NCI-H1436 (cell line): ENCODE measurements at places on chromosomes 1 and 21.

- DNase-seq, result no peak
Observed at GRCh38 chr1:246081856-246082668, 425.0 kb downstream of the SMYD3 start.

GRCh38 chr1:226619031-226619430 lies 70.5 kb downstream of the STUM start:
- no peak for DNase-seq

- DNase-seq, result no peak
Observed at GRCh38 chr21:41666641-41667081, 100.2 kb downstream of the RIPK4 start.

- DNase-seq, result no peak
Observed at GRCh38 chr21:38178653-38179470, 77.9 kb upstream of the KCNJ15 start.

- no peak for DNase-seq
Observed at GRCh38 chr1:152188673-152189591, 29.9 kb upstream of the RPTN start.

GRCh38 chr1:204746838-204747442 lies 61.4 kb upstream of the LRRN2 start:
- DNase-seq, result peak; percentile 63

DNA sequence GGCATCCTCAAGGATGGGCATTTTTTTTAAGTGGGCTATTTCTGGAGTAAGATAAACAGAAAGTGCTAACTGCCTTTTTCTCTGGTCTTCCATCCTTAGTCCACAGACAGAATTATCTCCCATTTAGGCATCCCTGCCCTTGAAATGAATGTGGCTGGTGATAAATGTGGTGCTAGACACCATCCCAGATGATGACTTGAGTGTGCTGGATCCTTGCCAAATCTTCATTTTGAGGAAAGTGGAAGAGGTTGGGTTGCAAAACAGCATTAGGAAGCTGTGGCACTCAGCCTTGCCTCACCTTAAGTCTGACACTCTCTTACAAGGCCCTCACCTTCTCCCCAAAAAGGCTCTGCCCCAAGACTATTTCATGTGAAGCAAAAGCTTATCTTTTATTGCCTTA lies 19.2 kb downstream of the MAB21L3 start:
- DNase-seq, result no peak

GRCh38 chr1:107952989-107953388 lies 12.0 kb downstream of the VAV3 start:
- DNase-seq, result no peak

- no peak for DNase-seq
Observed at GRCh38 chr21:33846141-33846540, 69.5 kb downstream of the ATP5PO start.

DNA sequence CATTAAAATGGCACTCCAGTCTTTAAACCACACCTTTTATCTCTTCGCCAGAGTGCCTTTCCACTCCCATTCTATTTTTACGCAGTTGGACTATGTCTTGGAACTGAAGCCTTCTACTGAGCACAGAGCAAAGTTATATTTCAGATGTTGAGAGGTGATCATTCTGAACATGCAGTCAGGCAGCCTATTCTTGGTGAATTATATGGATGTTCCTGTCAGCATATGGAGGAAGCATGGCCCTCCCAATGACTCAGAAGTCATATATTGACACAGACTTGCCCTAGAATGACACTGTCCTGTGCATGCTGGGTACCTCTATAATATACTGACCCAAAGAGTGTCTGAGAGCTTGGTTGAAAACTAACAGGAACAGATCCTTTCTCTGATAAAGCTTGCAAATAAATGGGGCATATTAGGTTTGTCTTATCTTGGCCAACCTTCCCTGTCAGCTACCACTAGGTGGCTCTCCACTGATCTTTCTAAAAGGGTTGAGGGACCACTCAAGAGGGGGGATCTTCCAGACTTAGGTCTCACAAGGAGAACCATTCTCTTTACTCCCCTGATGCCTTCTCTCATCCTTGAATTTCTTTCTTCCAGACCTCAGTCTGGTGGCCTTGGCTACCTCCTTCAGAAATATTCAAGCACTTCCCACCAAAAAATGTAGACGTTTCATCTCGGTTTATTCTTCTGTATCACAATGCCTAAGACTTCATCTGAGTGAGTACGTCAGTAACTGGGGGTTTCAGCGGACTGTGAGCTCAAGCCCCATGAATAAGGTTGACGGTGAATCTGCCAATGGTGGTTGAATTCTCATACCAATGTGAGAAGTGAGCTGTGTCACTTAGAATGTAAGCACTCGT lies 11.8 kb upstream of the ALG14 start:
- peak; percentile 32 for DNase-seq

DNA sequence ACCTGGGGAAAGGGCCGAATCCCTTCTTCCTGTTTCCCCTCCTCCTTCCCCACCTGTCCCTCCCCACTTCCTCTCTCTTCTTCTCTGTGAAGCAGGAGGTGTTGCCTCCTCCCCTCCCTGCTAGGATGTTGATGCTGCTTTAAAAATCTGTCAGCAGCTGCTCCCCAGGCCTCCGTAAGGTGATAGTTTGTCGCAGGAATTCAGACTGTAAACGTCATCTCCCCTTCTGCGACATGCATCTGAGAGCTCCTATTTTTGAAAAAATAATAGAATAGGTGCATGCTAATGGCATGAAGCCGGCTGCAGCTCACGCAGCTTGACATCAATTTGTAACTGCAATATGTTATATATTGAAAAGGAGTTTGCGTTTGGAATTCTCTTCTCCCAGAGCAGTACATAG lies 70.1 kb downstream of the KAZN start:
- DNase-seq, result no peak

DNA sequence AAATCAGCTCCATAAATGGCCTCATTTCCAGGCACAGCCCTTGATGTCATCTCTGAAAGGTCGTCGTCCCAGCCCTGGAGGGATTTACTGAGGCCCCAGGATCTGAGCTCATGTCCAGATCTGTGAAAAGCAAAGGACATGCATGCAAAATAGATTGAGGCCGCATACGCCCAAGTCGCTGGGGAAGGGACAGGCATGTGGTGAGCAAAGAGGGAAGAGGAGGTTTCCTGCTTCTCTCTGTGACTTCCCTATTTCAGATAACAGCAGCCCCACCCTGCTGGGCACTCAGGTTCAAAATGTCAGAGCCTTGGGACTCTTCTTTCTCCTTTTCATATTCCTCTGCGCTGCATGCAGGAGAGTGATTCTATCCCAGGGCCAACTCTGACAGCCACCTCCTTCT lies 197.2 kb downstream of the ADSS2 start:
- DNase-seq, result no peak

DNA sequence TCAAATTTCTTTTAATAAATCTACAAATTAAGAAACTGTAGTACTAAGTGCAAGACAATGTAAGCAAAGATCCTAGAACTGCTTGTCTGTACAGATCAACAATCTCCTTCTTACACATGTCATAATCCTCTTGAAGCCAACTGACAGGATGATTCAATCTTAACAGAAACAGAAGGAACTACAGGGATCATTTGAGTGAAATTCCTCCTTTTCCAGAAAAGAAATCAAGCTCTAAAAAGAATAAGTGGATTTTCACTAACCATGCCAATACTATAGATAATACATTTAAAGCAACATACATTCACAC lies 53.2 kb downstream of the RAB3GAP2 start:
- no peak for DNase-seq

- DNase-seq, result no peak
Observed at GRCh38 chr1:231581859-231582258, 44.7 kb upstream of the DISC1 start.

DNA sequence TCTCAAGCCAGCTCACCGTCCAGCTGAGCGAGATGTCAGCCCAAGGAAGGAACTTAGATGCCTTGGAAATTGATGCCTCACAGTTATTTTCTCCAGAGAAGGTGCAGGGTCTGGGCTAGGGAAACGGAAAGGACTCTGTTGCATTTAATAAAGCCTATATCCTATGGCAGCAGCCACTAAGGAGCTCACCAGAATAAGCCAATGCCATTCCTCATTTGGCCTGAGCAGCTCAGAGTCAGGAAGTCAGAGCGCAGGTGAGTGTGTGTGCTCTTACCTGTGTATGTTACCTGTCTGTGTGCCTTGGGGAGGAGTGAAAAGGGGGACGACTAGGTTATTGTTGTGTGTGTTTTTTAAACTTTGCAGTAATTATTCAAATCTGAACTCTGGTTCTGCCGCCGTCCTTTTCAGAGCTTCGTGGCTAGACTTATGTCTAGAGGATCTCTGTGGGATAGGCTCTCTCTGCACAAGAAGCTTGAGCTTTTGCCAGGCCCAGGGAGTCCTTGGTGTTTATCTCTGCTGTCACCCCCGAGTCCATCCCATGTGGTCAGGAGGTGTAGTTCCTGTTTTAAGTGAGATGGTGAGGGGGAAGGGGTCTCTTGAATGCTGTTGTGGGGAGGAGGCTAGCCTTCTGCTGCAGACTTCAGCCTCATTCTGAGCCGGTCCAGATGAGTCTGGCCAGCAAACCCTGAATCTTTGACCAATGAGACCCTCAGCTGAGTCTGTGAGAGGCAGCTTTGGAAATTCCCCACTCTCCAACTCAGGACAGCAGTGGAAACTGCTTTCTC lies 2.4 kb downstream of the TMCC2 start:
- no peak for DNase-seq

GRCh38 chr1:94362466-94363058 lies 55.6 kb upstream of the ABCD3 start:
- no peak for DNase-seq

GRCh38 chr1:205934788-205935187 lies 8.5 kb downstream of the SLC26A9 start:
- no peak for DNase-seq

DNA sequence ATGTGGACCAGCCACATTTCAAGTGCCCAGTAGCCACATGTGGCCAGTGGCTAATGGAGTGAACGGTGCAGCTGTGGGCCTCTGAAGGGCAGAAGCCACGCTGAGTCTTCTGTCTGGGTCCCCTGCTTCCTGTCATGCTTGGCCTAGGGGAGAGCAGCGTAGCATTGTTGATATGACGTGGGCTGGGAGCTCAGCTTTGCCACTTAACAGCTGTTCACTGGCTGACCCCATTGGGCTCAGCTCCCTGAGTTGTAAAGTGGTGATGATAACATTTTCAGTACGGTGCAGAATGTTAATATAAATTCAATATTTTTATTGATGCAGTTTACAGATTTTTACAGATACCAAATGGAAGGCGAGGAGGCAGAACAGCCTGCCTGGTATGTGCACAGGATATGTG lies 4.5 kb downstream of the PODN start:
- DNase-seq, result no peak

- no peak for DNase-seq
Observed at GRCh38 chr1:77659879-77660593, 22.4 kb downstream of the ZZZ3 start.

GRCh38 chr1:25952841-25953401 lies 44.9 kb downstream of the PAFAH2 start:
- no peak for DNase-seq

GRCh38 chr1:234396092-234396491 lies 22.8 kb downstream of the COA6 start:
- DNase-seq, result no peak

GRCh38 chr1:178797590-178797989 lies 72.5 kb downstream of the RALGPS2 start:
- DNase-seq, result no peak

GRCh38 chr1:180603223-180603849 lies 28.5 kb upstream of the XPR1 start:
- DNase-seq, result no peak

- DNase-seq, result no peak
Observed at GRCh38 chr1:160813215-160813614, 17.2 kb downstream of the LY9 start.

DNA sequence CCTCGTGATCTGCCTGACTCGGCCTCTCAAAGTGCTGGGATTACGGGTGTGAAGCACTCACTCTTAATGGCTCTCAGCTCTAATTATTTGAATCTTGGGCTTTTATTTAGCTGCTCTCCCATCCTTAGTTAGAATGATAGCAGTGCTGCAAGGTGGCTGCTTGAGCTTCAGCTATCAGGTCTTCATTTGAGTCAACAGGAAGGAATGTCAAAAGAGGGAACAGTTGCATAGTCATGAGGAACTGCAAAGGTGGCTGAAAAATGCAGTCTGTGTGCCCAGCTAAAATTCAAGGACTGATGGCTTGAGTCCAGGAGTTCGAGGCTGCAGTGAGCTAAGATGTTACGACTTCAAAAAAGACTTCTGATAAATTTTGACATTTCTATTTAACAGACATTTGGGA lies 55.6 kb downstream of the UCK2 start:
- DNase-seq, result no peak

DNA sequence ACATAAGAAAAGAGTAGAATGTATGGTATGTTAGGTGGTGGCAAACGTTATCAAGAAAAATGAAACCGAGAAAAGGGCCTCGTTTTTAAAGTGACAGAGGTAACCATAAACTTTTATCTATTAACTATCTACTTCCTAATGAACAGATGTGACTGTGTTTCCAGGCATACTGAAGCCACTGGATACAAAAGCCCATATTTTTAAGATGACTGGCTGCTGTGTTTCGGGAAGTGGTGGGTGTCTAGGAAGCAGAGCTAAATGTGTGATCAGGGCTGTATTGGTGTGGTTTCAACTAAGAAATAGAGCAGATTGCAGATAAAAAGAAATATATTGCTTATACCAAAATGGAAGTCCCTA lies 71.8 kb downstream of the CHRM3 start:
- no peak for DNase-seq

DNA sequence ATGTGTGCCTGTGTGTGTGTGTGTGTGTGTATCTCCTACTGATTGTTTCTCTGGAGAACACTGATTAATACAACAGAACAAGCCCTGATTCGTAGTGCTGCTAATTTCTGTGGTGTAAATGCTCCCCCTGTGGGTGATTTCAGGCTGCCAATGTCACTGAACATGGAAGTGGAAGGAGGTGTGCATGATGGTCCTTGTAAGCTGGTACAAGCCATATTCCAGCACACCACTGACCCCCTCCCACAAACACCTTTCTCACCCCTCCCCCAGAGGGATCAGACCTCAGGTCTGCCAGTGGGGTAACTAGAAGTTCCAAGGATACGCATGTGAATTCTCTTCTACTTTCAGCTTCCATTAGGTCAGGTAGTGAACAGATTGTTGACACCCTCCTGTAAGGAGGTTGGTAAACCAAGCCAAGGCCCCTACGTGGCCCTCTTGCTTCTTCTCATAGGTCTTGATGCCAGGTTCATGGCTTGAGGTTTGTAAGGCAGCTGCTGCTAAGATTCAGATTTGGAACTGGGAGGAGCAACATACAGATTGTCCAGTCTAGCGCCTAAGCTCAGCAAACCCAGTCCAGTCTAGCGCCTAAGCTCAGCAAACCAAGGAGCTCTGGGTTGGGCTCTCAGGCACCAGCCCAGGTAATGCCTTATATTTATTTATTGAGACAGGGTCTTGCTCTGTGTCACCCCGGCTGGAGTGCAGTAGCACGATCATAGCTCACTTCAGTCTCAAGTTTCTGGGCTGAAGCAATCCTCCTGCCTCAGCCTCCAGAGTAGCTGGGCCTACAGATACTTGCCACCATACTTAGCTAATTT lies 38.7 kb downstream of the DHCR24 start:
- no peak for DNase-seq

- no peak for DNase-seq
Observed at GRCh38 chr21:33386222-33386784, 16.9 kb upstream of the IFNGR2 start.
